ENCODE measurements at places on chromosomes 13 and 19.

DNA sequence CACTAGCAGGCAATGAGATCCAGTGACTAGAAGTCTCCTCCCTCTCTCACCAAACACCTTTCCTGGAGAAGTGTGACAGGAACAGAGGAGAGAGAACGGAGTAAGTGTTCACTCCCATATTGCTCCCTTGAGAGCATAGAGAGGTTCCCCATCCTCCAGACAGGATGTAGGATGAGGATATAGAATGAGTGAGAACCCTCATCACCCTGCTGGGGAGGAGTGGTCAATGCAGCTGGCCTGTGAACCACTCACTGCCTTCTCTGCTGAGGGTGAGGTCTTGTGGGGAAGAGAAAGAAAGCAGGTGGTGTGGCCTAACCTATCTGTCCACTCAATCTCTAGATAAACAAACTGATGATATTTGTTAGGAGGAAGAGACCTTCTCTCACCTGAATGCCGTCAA lies 386.6 kb downstream of the PCDH20 start:
- DNase-seq, result no peak

DNA sequence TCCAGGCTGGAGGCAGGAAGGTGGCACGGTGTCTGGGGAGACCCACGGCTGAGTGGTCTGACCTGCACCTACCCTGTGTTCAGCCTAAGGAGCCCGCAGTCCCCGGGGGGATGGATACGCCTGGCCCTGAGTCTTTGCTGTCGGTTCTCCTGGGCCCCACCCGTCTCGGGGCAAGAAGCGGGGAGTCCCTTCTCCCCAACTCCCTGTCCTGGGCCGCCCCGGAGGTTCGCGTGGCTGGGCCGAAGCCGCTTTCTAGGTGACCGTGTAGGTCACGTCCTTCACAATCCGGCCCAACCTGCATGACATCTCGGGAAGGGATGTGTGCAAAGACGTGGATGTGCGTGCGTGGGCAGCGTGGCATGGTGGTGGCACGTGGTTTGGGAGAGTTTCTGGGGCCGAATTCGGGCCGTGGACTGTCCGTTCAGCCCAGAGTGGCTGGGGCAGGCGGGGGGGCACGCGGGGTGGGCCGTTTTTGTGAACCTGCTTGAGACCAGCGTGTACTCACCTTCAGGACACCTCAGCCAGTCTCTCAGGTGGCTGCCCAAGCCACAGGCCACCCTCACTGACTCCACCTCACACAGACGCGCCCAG lies 103.3 kb downstream of the PTPRS start:
- DNase-seq, result no peak

GRCh38 chr19:15122331-15123030 lies 15.3 kb downstream of the SYDE1 start:
- DNase-seq, result no peak

GRCh38 chr19:5292822-5293611 lies 47.6 kb downstream of the PTPRS start:
- DNase-seq, result peak; percentile 57

DNA sequence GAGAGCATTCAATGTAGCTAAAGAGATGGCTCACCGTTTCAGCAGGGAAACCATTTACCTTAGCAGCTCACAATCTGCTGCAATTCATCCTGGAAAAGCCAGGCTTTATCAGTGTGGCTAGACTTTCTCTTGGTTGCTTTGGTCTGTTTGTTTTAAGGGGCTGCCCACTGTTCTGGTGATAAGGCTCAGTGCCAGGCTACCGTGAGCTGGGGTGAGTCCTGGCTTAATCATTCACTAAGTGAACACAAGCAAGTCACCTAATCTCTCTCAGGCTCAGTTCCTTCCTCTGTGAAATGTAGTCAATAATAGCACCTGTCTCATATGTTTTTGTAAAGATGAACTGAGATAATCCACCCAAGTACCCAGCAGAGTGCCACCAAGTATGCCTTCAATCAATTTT lies 229.0 kb downstream of the TEX29 start:
- DNase-seq, result no peak

DNA sequence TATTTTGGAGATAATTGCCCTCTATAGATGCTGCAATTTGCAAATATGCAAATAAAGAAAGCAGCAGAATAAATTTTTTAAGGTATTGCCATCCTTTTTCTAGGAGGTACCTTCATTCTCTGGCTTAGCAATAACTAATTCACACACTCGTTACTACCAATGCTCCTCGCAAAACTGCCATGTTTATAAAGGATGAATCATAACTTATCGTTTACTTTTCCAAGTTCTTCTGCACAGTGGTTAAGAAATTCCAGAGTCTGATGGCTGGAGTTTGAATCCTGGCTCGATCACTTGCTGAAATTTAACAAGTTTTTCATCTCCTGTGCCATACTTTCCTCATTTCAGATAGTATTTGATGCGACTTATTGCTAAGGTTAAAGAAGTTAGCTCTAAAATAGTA lies 708.6 kb upstream of the KLHL1 start:
- DNase-seq, result no peak

DNA sequence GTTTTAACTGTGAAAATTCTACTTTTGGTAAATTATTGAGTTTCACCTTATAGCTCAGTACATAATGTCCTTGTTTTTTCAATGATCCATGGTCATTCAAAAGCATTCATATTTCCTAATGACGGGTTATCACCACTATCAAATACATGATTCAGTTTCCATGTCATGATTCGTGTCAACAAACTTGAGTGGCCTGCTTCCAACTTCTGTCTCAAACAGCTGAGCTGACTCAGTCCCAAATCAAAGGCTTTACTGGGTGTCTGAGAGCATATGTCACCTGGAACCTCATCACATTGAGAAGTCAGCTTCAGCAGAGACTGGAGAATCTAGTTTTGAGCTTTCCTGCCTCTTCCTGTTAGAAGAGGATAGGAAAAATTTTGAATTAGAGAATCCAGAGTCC lies 40.3 kb upstream of the SGCG start:
- DNase-seq, result no peak

DNA sequence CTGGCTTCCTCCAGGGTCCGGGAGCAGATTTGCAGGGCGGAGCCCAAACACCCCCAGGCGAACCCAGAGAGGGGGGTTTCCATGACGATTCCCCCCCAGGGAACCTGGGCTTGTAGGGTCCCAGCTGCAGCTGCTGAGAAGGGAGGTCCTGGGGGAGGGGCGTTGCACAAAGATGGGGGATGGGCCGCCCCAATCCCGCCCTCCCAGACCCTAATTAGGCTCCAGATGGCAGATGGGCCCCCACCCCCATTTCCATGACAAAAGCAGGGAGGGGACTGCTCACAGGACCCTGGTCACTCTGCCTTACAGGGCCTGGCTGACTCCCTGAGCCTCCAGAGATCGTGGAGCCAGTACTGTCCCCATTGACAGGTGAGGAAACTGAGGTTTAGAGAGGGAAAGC lies 15.2 kb downstream of the ELAVL3 start:
- DNase-seq, result no peak

DNA sequence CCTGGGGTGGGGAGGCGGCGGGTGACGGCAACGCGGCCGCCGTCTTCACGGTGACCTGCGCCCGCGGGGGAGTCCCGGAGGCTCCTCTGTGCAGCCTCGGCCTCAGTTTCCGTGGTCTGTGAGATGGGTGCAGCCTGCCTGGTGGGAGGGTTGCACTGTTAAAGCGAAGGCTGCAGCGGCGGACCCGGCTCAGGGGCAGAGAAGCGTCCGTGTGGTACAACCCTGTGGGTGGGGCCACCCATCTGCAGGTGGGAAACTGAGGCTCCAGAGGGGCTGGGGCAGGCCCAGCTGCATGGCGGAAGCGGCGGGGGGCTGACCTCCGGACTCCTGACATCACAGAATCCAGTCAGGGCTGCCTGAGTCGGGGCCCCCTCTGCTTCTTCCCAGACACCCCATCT lies 481 bp downstream of the FGF22 start:
- DNase-seq, result no peak

DNA sequence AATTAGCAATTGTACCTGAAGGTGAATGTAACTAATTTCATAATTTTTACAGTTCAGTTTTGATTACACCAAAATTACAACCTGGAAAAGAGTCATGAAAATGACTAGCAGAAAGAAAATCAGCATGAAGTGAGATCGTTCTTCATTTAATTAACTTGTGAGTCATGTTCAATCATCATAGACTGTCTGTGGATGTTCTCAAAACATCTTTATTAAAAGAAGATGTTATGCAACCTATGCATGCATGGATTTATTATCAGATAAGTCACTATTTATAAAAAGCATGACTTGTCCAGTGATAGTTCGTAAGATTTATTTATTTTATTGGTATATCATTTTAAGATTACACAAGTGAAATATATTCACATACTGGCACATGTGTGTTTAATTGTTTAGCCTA lies 245.9 kb downstream of the ITGBL1 start:
- DNase-seq, result no peak

GRCh38 chr19:3366753-3367627 lies 607 bp downstream of the NFIC start:
- DNase-seq, result no peak

DNA sequence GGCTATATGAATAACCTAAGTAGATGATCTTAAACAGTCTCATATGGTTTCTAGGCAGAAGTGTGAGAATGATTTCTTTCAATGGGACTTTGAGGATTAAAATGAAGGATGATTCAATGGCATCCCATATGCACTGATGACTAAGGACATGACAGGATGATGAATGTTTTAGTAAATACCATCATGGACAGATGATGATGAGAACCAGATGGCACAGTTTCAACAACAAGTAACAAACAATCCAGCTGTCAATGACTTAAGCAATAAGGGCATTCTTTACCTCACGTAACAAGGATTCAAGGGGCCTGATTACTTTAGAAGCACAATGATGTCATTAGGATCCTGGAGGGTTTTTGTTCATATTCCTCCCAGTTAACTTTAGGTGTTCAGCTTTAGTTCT lies 2678.4 kb downstream of the PCDH9 start:
- DNase-seq, result no peak

DNA sequence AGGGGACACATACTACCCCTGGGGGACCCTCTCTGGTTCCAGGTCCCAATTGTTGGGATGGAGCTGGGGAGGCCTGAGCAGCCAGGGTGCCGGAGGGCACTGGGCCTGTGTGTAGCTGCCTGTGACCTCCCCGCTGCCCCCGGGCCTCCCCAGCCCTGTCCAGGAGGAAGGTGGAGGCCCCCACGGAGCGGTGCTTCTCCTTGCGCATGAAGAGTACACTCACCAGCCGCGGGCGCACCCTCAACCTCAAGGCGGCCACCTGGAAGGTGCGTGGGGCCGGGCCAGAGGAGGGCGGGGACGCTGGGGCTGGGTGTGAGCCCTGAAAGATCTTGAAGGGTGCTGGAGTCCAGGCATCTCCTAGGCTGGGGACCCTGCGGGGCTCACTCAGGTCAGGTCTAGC lies 11.7 kb downstream of the HIF3A start:
- DNase-seq, result no peak

GRCh38 chr13:113058129-113058987 lies 47.2 kb upstream of the F7 start:
- no peak for DNase-seq

- no peak for DNase-seq
Measured at GRCh38 chr19:16860118-16860517, 28.7 kb upstream of the F2RL3 start.

- no peak for DNase-seq
Measured at GRCh38 chr13:87078947-87079795, 592.0 kb upstream of the SLITRK5 start.

- DNase-seq, result no peak
Measured at GRCh38 chr19:49807058-49807903, 5.8 kb downstream of the FUZ start.

DNA sequence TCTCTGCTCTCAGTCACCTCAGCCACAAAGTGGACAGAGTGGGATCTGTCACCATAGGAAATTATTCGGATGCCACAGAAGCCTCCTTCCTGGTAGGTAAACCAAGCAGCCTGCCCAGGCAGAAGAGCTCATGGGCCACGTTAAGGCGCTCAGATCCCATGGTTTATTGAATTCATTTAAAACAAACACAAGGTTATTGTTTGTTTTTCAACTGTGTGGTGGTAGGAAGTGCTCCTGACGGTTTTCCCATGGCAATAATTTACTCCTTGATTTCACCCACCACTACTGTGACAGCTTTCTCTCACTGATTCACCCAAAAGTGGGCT lies 14.4 kb downstream of the BCAM start:
- DNase-seq, result no peak

- peak; percentile 40 for DNase-seq
Measured at GRCh38 chr19:36060430-36060829, 5.7 kb downstream of the WDR62 start.

DNA sequence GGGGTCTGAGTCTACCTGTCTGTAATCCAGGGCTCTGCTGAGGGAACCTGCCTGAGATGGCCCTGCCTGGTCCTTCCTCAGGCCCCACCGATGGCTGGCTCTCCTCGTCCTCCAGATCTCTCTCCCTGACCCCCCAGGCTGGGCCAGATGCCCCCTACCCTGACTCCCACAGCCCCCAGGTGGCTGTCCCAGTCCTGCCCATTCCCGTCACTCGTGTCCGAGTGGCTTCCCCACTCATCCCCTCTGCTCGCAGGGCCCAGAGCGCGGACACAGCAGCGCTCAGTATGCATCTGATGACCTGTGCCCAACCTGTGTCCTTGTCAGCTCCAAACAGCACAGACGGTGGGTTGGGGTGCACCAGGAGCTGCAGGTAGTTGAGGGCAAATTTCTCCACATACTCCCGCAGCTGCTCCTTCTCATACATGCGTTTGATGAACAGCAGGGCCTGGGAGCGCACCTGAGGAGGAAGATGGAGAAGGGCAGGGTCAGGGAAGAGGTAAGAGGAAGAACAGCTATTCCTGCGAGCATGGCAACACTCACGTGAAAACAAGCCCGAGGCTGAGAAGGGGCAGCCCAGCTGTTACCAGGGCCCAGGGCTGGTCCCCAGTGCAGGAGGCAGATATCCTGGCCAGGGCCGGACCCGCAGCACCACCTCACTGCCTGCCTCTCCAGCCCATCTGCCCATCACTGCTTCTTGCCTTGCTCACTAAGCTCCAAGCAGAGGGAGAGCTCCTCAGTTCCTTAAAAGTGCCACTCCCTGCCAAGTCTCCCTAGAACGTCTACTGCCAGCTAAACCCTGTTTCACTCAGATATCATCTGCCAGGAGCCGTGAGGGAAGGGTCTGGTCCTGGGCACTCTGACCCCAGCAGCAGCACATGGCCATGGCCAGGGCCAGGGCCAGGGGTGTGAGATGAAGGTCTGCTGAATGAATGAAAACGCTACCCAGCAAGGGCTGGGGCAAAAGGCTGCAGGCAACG lies 11.1 kb upstream of the RSPH6A start:
- no peak for DNase-seq

DNA sequence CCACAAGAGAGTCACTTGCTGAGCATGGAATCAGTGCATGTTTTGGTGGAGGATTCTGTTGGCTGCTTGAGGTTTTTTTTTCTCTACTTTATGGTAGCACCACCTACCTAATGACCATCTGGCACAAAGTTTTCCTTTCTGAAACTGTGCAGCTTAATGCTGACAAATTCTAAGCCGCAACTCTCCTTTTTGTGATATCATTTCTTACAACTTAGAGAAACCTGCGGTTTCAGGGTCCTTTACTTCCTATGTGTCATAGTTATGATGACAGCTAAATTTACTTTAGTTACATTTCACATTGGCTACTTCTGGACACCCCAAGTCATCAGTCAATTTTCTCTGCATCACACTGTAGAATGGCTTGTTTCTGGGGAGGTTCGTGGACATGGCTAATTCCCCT lies 115.4 kb upstream of the TMTC4 start:
- no peak for DNase-seq

All from NCI-H2227 treated with DMSO at 0.1 percent for 48 hours (cell line).